Hematopoietic multipotent progenitor cell treated with erythropoietin and hydrocortisone succinate and interleukin-3 and kit ligand, for 4 days (in vitro differentiated cells): ENCODE measurements at places on chromosomes 12 and 14.

- DNase-seq, result peak; percentile 88
Measured at GRCh38 chr14:22822571-22823098, 7.1 kb upstream of the MRPL52 start.

GRCh38 chr12:3251067-3251466 is 173.9 kb downstream of the TSPAN9 start:
- DNase-seq, result peak; percentile 78

- DNase-seq, result no peak
Measured at GRCh38 chr12:10701131-10701681, 21.9 kb downstream of the YBX3 start.

DNA sequence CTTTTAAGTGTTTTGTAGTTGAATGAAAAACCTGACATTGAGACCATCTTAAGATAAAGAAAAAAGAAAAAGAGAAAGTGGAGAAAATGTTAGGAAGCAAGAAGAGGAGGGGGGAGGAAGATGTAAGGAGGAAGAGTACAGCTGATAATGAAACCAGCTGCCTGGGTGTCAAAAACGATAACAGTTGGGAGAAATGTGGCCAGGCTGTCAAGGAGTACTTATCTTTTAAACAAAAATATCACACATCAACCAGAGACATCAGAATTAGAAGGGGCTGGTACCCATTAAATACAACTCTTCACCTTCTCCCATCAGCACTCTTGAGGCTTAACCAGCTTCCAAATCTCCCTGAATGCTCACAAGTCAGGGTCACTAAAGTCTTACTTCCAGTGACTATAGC is 4.5 kb downstream of the SLC11A2 start:
- peak; percentile 83 for DNase-seq

DNA sequence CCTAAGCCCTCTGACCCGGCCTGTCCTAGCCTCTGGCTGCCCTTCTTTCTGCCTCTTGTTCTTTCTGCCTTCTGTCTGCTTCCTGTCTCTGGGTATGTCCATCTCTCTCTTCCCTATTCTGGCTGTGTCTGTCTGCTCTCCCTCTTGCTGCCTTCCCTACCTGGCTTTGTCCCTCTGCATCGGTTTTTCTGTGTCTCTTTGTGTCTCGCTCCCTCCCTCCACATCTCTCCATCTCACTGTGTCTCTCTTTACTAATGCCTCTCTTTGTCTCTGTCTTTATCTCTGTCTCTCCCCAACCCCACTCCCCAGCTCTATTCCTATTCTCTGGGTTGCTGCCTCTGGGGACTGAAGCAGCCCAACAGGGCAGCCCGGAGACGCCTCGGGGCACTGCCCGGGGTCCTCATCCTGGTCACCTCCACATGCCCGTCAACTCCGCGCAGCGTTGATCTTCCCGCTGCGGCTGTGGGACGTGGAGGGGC is 10.1 kb downstream of the SHMT2 start:
- no peak for DNase-seq

DNA sequence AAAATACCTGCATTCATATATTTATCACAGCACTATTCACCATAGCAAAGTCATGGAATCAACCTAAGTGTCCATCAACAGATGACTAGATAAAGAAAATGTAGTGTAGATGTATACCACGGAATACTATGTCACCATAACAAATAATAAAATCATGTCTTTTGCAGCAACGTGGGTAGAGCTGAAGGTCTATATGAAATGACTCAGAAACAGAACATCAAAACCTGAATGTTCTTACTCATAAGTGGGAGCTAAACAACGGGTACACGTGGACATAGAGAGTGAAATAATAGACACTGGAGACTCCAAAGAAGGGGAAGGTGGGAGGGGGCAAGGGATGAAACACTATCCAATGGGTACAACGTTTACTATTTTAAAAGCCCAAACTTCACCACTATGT is 37.9 kb downstream of the SLC38A1 start:
- DNase-seq, result no peak

DNA sequence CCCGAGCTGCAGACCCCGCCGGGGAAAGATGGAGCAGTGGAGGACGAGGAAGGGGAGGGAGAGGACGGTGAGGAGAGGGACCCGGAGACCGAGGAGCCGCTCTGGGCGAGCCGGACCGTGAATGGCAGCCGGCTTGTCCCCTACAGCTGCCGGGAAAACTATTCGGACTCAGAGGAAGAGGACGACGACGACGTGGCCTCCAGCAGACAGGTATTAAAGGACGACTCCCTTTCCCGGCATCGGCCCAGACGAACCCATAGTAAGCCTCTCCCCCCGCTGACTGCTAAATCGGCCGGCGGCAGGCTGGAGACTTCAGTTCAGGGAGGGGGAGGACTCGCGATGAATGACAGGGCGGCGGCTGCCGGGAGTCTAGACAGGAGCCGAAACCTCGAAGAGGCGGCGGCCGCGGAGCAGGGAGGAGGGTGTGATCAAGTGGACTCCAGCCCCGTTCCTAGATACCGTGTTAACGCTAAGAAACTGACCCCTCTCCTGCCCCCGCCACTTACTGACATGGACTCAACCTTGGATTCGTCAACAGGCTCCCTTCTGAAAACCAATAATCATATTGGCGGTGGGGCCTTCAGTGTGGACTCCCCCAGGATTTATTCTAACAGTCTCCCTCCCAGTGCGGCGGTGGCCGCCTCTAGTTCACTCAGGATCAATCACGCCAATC is 962 bp downstream of the LEMD3 start:
- peak; percentile 88 for DNase-seq

DNA sequence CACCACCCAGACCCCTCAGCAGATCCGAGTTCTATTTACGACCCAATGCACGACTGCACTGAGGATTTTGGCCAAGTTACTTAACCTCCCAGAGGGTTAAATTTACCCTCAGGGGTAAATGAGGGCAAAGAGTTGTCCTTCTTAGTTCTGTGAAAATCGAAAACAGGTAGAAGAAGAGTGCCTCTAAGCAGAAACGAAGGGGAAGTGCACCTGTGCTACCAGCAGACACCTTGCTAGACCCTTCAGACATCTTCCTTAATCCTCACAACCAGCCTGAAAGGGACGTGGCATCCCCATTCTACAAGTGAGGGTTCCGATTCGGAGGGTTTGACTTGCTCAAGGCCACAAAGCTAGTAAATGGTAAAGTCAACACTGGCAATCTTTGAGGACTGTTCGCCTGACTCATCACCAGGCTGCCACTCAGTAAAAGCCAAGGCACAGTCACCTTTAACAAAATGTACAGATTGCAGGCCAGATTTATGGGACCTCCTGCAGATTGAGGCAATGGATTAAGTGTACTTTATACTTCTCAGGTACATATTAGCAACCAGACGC is 1.6 kb downstream of the GSG1 start:
- no peak for DNase-seq

DNA sequence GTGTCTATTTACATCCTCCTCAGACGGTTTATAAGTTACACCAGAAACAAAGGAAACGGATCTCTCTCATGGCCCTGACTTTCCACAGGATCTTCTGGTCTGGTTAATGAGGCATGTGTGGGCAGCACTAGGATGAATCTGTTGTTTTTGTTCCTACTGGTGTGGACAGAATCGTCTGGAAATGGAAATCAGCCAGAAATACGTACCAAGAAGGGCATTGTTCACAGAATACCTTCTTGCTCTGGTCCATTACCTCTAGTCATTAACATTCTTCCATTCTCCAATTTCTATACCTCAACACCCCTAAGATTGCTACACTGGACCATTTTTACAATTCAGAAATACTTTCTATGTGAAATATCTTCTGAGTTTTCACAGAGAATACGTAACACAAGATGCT is 86.0 kb downstream of the TPH2 start:
- DNase-seq, result no peak
